ENCODE measurements at places on chromosomes 12 and 14. TPM values are rescaled to one million over a fixed set of nuclear protein-coding genes. Genes with fewer than 3 reads are reported as not detected.

GRCh38 chr12:23113781-23114180 is 488.8 kb downstream of the ETNK1 start:
- no peak for DNase-seq

DNA sequence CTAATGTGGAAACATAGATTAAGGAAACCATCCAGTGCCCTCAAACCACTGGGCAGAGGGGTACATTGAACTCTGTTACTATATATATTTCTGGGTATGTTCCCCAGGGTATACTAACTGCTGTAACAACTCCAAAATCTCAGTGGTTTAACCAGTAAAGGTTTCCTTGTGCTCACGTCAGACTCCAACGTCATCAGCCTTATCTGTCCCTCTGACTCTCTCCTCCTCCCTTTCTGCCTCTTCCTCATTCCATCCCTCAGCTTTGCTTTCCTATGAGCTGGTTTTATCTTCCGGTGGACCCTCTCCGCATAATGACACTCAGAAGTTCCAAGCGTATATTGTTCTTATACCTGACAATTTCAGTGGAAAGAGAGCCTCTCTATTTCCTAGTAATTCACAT is 21.2 kb upstream of the SMCO2 start:
- DNase-seq, result no peak

- peak; percentile 37 for DNase-seq
Observed at GRCh38 chr12:68159681-68160304, at the start of gene IFNG. IFNG (minus strand) TSS chr12:68159740; CDS start chr12:68159615, 125 bp downstream.

DNA sequence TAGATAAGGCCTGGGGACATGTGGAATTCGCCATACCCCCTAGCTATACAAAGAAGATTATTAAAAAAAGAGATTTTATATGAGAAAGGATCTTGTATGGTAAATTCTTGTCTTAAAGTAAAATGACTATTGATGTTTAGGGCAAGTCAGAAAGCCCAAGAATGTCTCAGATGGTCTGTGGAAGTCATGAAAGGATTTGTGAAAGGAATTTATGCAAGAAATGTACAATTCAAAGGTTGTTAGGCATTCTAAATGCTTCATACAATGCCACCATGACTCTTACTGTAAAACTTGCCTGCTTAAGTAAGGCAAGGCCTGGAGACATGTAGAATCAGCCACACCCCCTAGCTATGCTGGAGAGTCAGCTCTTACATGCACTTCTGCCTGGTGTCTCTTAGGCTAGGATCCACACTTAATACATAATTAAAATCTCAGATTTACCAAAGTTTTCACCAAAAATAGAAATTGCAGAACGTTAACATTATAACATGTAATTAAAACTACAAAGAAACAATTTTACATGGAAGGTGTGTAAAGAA is 8.9 kb upstream of the ETNK1 start:
- DNase-seq, result no peak

GRCh38 chr12:34300376-34301250 is 278.3 kb downstream of the ALG10 start:
- no peak for DNase-seq

GRCh38 chr12:10115890-10116289 is 14.1 kb downstream of the CLEC7A start:
- no peak for DNase-seq

DNA sequence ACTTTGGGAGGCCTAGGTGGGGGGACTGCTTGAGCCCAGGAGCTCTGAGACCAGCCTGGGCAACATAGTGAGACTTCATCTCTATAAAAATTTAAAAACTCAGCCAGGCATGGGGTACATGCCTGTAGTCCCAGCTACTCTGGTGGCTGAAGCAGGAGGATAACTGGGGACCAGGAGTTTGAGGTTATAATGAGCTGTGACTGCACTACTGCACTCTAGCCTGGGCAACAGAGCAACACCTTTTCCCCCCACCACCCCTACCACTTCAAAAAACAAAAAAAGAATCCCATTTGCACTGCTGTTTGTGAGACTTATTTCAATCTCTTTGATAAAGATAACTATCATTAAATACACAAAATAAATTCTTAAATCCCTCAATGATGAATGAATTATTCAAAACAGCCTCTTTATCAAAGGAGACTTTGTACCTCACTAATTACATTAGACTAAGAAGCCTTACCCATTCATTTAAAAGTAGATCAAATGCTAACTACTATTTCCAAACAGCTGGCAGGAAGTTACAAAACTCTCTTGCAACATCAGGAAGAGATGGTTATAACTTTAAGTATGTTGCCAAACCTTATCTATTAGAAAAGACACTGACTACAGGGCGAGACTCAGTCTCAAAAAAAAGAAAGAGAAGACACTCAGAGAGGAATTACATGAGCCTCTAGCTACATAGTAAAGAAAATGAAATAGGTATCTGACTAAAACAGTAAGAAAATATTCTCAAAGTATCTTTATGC is 14.7 kb downstream of the BLTP3B start:
- no peak for DNase-seq

DNA sequence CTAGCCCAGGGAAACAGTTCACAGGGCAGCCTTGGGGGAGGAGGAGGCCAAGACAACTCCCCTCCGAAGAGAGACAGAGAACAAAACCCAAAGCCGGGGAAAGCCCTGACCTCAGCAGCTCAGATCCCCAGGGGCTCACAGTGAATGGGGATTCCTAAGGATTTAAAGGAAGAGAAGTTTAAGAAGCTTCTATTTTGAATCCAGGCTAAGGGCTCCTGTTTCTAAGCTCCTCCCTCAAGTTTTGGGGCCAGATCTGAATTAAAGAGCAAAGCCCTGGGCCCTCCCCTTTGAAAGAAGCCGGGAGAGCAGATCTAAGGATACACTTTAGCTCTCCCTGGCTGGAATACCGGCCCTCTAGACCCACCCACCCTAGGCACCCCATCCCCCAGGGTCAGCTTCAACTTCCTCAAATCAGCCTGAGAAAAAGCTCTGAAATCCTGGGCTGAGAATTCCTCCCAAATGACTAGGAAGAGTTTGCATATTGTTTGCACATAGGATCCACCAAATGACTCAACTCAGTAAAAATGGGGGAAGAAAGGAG is 3.9 kb downstream of the KDM2B start:
- DNase-seq, result no peak

DNA sequence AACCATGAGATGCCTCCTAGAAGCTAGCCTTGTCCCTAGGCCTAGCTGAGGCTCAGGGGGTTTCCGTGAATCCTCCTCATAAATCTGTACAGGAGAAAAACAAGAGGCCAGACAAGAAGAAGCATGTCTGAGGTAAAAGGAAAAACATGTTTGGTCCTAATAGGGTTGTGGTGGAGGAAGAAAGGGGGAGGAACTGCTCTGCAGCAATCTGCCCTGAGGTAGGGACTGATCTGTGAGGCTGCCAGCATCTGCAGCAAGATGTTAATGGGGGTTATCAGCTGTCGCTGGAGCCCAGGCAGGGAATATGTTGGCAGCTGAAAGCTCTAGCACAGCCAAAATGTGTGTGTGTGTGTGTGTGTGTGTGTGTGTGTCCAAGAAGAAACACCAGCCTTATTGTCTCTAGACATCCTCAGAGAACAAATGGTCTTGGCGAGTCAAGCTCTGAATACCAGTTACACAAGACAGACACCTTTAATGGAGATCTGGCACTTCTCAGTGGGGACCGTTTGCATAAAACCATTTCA is 218.5 kb downstream of the NUAK1 start:
- no peak for DNase-seq

DNA sequence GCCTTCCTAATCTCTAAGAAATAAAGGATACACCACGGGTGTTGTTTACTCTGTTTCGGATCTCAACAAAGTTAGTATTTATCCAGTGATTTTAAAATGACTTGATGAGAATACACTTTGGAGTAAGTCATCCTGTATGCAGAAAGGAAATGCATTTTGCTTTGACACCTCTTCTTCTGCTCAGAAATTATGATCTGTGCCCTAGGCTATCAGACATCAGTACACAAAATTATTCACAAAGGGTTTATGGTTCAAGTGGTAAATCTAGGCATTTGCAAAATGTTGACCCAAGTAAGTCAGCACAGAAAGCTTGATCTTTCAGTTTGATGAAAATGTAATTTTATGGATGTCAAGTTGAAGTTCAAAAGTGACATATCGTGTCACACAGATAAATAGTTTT is 248.5 kb downstream of the ATP23 start:
- no peak for DNase-seq

- DNase-seq, result no peak
Observed at GRCh38 chr14:31990926-31991572, 86.1 kb upstream of the ARHGAP5 start.

The MOK gene
- total RNA-seq, result 1.4 TPM

The SLC6A15 gene
- total RNA-seq, result not detected

The ZCRB1 gene
- total RNA-seq, result 53.3 TPM

The MAP3K9 gene
- total RNA-seq, result 5.9 TPM

The TBX3 gene
- not detected for total RNA-seq

The LPAR5 gene
- total RNA-seq, result 8.0 TPM

The ACSM4 gene
- not detected for total RNA-seq

The SYCP3 gene
- total RNA-seq, result 0.30 TPM

The SOAT2 gene
- total RNA-seq, result 1.4 TPM

Measured in activated CD4-positive, alpha-beta memory T cell treated with anti-CD3 and anti-CD28 coated beads, Interleukin-2, amount 10 ng/mL, durations not matched to agents 7 days and 5 days (primary cell).